ENCODE measurements at places on chromosomes 2 and 18.

GRCh38 chr2:29526587-29527586 is 394.5 kb downstream of the ALK start:
- no peak for DNase-seq

- no peak for DNase-seq
Measured at GRCh38 chr2:162720559-162721271, 117.9 kb downstream of the KCNH7 start.

DNA sequence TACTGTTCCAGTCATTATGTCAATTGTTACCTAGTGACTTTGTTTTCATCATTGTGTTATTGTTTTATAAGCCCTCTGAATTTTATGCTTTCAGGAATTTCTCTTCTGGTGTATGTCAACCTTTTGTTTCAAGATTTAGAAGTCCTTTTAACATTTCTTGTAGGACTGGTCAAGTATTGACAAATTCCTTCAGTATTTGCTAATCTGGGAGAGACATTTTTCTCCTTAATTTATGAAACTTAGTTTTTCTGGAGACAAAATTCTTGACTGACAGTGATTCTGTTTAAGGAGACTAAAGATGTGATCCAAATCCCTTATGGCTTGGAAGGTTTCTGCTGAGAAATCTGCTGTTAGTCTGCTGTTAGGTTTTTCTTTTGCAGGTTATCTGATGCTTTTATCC is 84.9 kb upstream of the NT5C1B start:
- no peak for DNase-seq

- no peak for DNase-seq
Measured at GRCh38 chr2:108417254-108417653, 31.8 kb upstream of the GCC2 start.
